ENCODE measurements at places on chromosomes 3 and 15.

- DNase-seq: no peak
These were observed 7.6 kb upstream of the EMC3 start for GRCh38 chr3:9994086-9994844.

- no peak for DNase-seq
These were observed 44.3 kb downstream of the ZBTB11 start for GRCh38 chr3:101632586-101632985.

GRCh38 chr15:35260941-35261340 lies 175.8 kb upstream of the NANOGP8 start:
- DNase-seq: peak; percentile 13

GRCh38 chr15:70241561-70242320 lies 144.0 kb upstream of the TLE3 start:
- no peak for DNase-seq
